ENCODE measurements at places on chromosomes 7 and 10. TPM values are rescaled to one million over a fixed set of nuclear protein-coding genes. Genes with fewer than 3 reads are reported as not detected.

ZNF488 gene
- total RNA-seq: 0.16 TPM

SH2B2 gene
- total RNA-seq: 4.7 TPM

TAF5 gene
- total RNA-seq: 11.0 TPM

PHYHIPL gene
- total RNA-seq: 30.9 TPM

PNLIPRP3 gene
- not detected for total RNA-seq

MASTL gene
- total RNA-seq: 10.5 TPM

MRLN gene
- 0.91 TPM for total RNA-seq

PLCE1 gene
- total RNA-seq: 1.6 TPM

DNTT gene
- 0.19 TPM for total RNA-seq

LCOR gene
- 74.6 TPM for total RNA-seq

DLD gene
- 43.2 TPM for total RNA-seq

CNTNAP2 gene
- 0.05 TPM for total RNA-seq

OR6V1 gene
- total RNA-seq: not detected

TEX36 gene
- not detected for total RNA-seq

GDF2 gene
- 0.58 TPM for total RNA-seq

DNA sequence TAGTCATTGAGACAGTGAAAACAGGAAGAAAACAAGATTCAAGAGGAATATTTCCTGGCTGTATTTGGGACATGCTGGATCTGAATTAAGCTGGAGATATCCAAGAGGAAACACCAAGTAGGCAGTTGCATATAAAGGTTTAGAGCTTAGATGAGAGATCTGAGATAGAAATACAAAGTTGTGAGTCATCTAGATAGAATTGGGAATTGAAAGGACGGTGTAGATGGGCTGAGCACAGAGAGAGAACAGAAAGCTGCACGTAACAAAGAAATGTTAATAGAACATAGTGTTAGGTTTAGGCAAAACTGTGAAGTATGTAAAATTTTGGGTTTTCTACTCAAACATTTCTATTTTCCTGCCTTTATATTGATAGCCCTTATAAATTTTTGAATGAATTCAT lies 218.5 kb upstream of the TMEM196 start:
- no peak for ATAC-seq

GRCh38 chr7:44615149-44615611 lies 8.8 kb downstream of the OGDH start:
- ATAC-seq: peak; percentile 89

GRCh38 chr10:44316187-44316921 lies 68.5 kb downstream of the CXCL12 start:
- no peak for ATAC-seq

- ATAC-seq: no peak
Measured at GRCh38 chr7:50556247-50556991, 8.8 kb downstream of the DDC start.

- ATAC-seq: no peak
Measured at GRCh38 chr10:22851865-22852239, 76.0 kb upstream of the ARMC3 start.

DNA sequence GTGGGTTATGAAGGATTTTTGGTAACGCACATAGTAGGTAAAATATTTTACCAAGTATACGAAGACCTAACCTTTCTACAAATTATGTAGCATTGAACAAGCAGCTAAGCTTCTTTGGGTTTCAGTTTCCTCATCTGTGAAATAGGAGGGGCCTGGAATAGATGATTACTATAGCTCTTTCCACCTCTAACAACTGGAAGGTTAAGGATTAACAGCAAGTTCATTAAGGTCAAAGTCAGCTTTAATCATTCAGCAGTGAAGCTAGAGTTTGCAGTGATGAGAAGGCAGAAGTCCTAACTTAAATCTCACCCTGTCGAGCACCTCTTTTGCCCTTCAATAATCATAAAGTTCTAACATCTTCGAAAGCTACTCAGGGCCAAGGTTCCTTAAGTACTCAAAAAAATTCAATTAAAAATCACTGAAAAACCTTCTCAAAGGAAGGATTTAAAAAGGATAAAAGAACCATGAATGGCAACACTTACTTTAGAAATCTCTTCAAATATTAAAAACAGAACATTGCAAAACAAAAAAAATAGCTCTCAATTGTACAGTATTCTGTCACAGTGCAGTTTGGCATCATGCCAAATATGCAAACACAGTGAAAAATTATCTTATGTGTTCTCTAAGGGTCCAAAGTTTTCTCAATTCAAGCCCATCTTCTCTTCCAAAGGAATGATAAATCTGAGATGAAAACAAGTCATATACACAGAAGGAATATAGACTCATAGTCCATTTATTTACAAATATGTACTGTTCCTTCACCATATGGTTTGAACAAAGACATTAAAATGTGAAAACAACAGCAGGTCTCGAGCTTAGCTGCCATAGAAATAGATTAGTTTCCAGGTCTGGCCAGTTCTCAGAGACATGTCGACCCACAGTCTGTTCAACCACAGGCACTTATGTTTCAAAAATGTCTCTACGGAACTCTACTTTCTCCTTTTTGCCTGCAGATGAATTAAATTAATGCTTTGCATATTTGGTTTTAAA lies 152.0 kb upstream of the SLC13A1 start:
- ATAC-seq: no peak

DNA sequence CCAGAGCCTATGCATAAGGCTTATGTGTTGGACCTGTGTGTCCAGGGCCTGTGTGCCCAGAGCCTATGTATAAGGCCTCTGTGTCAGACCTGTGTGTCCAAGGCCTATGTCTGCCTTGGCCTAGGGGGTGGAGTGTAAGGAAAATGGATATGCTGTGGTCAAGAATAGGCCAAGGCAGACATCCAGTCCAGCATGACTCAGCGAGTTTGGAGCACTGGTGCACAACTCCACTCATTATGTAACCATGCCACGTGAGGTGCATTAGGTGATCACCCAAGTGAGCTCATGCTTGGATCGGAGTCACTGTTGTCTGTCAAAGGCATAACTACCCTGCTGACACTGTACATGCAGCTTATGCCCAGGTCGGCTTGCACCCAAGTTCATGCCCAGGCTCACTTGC lies 238.9 kb downstream of the CACNA2D1 start:
- ATAC-seq: peak; percentile 61

DNA sequence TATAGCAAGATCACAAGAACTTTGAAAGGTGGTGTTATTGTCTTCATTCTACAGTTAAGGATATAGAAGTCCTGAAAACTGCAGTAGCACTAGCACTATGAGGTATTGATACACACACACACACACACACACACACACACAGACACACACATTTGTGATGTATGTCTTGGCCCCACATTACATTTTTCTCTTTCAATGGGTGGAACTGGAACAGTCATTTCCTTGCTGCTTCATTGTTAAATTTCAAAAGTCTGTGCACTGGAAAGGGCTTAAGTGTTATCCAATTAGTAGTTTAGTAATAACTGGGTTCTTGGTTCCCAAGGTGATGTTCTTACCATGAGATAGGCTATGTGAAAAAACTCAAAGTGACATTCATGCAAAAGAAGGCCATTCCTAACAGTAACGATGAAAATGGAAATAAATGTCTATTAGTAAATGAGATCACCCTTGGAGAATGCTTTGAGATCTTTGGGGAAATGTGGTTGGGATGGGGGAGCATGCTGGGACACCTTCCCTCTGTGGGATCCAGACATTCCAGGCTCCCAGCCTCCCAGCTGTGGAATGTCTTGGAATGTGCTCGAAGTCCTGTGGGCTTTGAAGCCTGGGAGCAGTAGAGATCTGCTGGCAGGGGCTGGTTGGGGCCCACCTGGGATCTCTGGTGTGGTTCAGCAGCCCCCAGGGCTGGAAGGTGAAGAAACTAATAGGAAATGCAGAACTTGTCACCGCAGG lies 37.4 kb upstream of the CALD1 start:
- peak; percentile 90 for ATAC-seq

GRCh38 chr7:117281562-117281961 lies 41.3 kb downstream of the WNT2 start:
- ATAC-seq: no peak

DNA sequence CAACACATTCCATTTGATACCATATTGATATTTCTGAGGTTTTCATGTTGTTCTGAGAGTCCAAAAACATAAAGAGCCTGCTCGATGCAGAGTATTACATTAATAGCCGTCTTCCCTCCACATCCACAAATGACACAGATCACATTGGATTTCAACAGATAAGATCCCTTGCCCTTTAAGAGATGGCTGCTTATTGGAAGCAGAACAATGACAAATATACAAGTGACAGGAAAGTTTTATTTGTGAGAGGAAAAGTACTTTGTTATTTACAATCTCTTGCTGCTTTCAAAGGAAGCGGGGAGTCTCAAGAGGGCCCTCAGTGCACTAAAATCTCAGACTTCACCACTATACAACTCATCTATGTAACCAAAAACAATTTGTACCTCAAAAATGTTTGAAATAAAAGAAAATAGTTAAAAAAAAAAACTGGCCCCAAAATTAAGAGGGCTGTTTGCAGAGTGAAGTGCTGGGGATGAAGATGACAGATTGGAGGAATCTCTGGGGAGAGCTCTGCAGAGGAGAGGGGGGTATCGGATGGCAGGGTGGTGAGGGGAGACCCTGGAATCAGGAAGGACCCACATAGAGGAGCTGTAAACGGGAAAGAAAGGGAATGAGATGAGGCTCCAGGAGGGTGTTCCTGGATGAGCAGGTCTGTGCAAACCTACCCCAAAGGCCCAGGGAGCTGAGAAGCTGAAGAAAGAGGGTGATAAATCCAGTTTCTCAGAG lies 42.5 kb upstream of the ZNF438 start:
- ATAC-seq: no peak

DNA sequence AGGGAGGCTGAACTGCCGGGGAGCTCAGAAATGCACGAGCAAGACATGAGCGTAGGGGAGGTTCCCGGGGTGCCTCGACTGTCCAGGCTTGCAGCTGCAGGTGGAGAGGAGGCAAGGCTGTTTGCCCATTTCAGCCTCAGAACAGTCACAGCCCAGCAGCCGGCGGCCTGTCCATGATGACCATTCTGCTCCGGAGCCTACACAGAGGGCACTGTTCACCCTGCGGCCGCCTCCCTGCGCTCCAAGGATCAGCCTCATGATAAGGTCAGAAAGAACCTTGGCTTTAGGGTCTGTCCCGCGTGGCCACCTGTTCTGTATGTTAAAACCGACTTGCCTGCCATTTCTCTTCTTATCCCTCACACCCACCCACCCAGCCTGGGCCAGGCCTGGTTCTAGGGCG lies 21.9 kb upstream of the CFAP46 start:
- ATAC-seq: no peak

- peak; percentile 53 for ATAC-seq
Measured at GRCh38 chr7:44325201-44325671, at the start of gene CAMK2B. TSS of gene CAMK2B (minus strand) at chr7:44325594. CDS start at chr7:44325421, 173 bp downstream.

GRCh38 chr10:50832171-50832751 lies 53.2 kb downstream of the A1CF start:
- no peak for ATAC-seq

GRCh38 chr10:19974138-19974537 lies 157.9 kb downstream of the PLXDC2 start:
- ATAC-seq: no peak

DNA sequence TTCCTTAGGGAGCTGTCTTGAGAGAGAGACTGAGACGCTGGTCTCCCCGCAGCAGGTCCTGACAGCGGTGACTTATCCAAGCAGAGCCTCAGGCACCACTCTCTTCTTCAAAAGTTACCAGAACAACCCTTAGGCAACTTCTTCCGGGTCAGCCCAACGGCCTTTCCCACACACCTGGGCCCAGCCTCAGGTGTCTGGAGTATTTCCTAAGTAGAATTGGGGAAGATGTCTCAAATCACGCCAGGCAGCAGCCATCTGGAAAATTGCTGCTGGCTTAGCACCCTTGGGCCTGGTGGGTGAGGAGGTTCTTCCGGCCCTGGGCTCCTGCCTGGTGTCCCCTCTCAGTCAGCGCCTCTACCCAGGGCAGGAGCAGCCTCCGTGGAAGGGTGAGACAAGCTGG lies 80.4 kb upstream of the ANLN start:
- no peak for ATAC-seq

GRCh38 chr7:50394315-50394714 lies 55.8 kb downstream of the FIGNL1 start:
- no peak for ATAC-seq

All from motor neuron (in vitro differentiated cells).